ENCODE measurements at places on chromosomes 5 and 9.
A peak's percentile ranks its signal among the peaks of the same experiment; 100 is the strongest.

- no peak for DNase-seq
Observed at GRCh38 chr5:146540414-146540813, 24.4 kb upstream of the GPR151 start.

GRCh38 chr5:93073547-93073946 lies 507.5 kb downstream of the NR2F1-AS1 start:
- DNase-seq: no peak

- DNase-seq: no peak
Observed at GRCh38 chr9:32382565-32383320, 1.7 kb upstream of the ACO1 start.

GRCh38 chr9:8633784-8634183 lies 834.2 kb upstream of the DMAC1 start:
- no peak for DNase-seq

- DNase-seq: no peak
Observed at GRCh38 chr5:164296603-164297080, 791.2 kb downstream of the MAT2B start.

- no peak for DNase-seq
Observed at GRCh38 chr9:18129809-18130334, 344.1 kb upstream of the ADAMTSL1 start.

DNA sequence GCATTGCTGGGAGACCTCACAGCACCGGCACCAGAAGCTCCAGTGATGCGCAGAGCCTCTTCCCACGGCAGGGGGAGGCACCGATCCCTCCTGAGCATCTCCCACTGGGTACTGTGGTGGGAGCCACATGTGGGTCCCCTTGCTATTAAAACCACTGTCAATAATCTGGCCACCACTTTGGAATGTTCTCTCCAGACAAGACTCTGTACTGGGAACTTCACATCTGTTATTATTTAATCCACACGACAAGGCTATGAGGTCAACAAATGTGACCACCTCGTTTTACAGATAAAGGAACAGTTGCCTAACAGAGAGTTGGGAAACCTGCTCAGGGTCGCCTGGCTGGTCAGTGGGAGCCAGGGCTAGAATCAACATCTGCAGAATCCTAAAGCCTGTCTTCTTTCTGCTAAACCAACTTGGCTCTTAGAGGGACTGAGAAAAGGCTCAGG lies 72.7 kb downstream of the EPB41L4B start:
- DNase-seq: no peak

DNA sequence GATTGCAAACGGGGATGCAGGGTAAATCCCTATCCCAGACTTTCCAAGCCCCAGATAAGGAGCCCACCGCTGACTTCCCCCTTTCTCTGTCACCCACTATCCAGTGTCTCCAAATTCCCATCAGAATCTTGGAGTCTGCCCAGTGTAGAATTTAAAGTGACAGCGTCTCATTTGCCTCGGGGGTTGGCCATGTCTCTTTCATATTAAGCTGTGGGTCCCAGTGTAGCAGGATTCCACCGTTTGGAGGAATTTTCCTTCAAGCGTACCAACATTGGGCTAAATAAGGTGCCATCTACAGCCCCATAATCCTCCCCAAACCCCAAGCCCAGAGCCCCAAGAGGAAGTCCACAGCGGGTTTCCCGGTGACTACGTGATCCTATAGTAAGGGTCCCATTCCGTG lies 1.1 kb downstream of the BRINP1 start:
- no peak for DNase-seq

GRCh38 chr9:121927636-121928035 lies 165.5 kb downstream of the TTLL11 start:
- DNase-seq: no peak

GRCh38 chr9:105681313-105681712 lies 13.0 kb upstream of the TMEM38B start:
- no peak for DNase-seq

DNA sequence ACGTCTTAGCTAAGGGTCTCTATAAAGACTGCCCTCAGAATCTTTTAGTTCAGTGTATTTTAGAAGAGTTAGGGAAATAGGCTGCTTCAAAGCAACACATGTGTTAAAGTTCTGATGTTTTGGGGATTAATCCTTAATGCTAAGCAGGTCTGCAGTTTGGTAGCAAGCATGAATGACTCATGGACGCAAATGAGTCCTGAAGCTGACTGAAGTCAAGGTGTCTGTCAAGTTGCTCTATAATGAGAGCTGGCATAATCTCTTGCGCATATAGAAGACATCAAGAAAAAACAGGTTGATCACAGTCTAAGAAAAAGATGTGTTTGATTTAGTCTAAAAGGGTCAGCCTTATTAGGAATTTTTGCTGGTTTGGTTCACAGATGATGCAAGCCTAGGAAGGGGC lies 630.1 kb downstream of the CDH12 start:
- no peak for DNase-seq

DNA sequence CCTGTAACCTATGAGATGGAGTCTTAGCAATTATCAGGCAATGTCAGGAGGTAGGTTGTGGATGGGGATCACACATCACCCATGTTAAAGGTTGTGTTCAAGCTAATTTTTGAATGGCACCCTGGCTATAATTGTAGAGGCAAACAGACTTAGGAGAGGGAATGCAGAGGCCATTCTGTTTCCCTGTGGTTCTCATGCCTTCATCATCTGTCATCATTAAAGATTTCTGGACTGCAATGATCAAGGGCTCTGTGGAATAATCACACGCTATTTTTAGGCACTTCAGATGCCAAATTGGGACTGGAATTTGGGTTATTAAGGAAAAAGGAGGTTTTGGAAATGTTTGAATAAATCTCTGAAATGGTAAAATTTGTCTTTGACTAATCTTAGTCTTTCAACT lies 1065.4 kb downstream of the TAF11L14 start:
- DNase-seq: no peak

GRCh38 chr5:168301593-168302390 lies 10.3 kb downstream of the WWC1 start:
- no peak for DNase-seq

- peak; percentile 8 for DNase-seq
Observed at GRCh38 chr5:82351754-82352145, 73.6 kb upstream of the RPS23 start.

- DNase-seq: no peak
Observed at GRCh38 chr5:173864126-173865050, 23.8 kb upstream of the CPEB4 start.

- DNase-seq: no peak
Observed at GRCh38 chr5:181114844-181115778, 15.9 kb downstream of the OR2V1 start.

GRCh38 chr5:93583768-93584595 lies 960 bp downstream of the NR2F1 start:
- peak; percentile 77 for DNase-seq

DNA sequence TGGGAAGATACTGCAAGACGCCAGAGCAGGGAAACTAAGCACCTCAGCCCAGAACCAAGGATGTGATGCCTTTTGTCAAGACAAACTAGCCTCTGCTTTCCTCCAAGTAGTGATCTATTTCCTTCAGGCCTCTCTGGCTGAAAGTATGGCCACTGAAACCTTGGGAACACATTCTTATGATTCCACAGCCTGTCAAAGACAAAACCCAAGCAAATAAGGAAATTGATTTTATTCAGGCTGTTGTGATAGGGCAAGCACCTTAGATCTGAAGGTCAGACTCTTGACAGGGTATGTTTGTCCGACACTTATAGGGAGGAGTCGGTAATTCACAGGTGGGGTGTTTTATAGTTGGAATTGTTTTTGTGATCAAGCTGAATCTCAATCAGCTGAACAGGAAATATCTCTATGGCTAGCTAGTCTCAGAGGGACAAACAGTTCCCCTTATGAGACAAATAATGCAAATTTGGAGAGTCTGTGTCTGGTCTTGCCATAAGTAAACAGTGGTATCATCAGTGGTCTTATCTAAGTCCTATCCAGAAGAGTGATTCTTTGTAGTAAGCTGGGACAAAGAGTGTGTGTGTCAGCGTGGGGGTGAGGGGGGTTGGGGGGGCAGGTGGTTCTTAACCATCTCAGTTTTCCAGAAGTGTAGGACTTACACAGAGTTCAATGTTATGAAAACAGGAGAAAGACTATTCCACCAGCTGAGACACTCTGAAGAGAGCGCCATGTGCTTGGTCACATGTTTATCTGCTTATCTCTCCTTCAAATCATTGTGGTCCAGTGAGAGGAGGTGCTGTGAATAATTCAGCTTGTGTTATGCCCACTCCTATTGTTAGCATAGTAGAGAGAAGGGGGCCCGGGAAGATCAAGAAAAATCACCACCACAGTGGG lies 6.7 kb upstream of the ZCCHC10 start:
- peak; percentile 98 for DNase-seq

DNA sequence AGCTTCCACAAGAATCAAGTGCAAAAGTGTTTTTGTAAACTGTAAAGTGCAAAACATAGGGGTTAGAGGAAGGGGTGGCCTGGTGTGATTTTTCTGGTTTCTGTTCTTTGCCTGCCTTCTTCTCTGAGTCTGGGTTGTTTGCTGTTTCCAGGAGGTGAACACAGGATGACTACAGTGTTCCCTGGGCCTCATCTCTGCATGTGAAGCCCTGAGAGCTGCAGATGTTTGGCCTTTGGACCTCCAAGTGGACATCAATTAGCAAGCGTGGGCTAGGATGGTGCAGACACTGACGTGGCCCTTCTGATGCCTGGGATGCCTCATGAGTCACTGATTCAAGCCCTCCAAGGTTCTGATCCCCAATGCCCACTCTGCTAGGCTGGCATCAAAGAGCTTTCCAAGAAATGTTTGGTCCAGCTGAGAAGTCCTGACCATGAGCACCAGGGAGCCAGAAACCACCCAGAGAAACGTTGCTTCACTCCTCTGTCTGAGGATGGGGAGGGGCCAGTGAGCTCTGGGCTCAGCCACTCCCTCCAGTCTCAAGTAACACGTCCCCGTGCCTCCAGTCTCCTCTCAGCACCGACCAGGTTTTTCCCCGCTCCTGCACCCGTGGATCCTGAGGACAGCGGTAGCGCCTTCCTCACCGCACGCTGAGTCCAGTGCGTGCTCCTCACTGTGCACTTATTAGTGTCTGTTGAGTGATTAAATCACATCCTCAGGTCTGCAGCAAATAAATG lies 7.6 kb downstream of the IL9 start:
- DNase-seq: no peak

DNA sequence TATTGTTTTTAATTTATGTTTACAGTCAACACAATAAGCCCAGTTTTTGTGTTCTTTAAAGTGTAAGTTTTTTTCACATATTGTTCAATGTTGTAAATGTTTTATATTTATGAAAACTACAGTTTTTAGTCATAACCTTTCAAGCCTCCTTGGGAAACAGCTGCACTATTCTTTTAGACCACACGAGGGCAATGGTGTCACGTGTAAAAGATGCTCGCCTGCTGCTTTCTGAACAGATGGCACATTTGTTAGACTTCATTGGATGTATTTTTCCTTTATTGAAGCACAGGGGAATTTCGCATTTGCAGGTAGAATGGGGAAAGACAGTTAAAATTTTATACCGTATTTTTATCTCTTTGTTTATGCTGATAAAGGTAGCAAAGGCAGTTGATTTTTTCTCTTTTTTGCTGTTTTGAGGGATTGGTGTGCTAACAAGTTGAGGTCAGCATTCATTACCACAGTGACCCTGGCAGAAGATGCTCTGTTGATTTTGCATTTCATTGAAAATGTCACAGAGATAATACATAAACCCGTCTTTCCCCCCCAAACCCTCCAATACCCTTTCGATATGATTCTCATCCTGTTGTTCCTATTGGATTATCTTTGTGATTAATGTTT lies 59.0 kb downstream of the MAT2B start:
- DNase-seq: peak; percentile 3

- no peak for DNase-seq
Observed at GRCh38 chr5:104937598-104937997, 1375.0 kb upstream of the NUDT12 start.

DNA sequence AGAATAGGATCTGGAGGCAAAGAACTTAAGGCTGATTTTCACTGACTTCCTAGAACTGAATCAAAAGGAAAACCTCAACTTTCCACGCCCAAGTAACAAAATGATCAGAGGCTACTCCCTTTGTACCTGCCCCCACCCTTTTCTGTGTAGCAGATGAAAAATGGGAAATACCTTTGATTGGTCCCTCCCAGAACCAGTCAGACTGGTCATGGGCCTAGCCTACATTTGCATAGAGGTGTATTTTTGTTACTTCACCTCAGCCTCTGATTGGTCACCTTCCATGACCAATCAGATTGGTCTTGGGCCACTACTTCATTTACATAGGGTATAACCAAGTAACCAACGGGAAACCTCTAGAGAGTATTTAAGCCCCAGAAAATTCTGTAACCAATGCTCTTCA lies 1553.5 kb upstream of the C9orf72 start:
- no peak for DNase-seq

DNA sequence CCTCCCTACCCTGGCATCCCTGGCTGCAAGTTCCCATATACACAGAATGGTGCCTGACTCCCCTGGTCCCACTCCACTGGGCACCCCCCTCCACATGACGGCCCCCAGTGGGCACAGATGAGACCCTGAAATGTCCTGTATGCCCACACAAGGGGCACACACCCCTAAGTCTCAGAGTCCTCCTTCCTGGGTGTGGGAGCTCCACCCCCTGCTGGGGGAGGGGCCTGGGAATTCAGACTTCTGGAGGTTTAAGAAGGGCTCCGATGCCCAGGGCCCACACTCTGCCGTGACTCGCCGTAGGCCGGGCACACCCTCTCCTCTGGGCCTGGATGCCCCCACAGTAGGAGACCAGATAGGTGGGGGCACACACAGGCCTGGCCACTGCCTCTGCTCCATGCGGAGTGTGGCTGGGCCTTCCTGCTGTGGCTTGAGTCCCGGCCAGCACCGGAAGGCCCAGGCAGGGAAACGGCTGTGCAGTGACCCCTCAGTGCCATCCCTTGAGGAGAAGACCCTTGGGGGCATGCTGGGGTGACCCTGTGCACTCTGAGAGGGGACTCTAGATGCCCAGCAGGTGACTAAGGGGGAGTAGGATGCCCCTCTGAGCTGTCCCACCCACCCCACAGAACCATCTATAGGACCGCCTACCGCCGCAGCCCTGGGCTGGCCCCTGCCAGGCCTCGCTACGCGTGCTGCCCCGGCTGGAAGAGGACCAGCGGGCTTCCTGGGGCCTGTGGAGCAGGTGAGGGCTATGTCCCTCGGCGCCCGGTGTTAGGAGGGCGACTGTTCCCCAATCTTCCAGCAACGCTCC lies 6.5 kb downstream of the EGFL7 start:
- no peak for DNase-seq

- no peak for DNase-seq
Observed at GRCh38 chr9:134187110-134187531, 22.8 kb upstream of the RNU6ATAC start.

DNA sequence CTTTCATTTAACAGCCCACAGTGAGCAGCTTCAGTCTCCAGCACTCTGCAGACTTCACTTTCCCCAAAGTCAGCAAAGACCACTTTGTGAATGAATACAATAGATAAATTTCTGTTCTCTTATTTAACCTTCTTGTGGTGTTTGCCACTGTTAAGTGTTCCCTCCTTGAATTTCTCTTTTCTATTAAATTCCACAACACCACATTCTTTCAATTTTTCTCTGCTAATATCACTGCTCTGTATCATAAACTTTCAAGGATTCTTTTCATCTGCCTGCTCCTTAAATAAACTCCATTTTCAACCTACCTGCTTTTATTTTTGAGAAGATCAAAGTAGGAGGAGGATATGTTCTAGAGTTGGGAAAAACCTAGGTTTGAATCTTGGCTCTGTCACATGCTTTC lies 739.5 kb upstream of the GRAMD2B start:
- no peak for DNase-seq

Measured in NCI-H526 (cell line).